ENCODE measurements at places on chromosomes 5 and 9.
A peak's percentile ranks its signal among the peaks of the same experiment; 100 is the strongest.

- no peak for DNase-seq
Measured at GRCh38 chr9:109013679-109014607, 644 bp upstream of the CTNNAL1 start.

DNA sequence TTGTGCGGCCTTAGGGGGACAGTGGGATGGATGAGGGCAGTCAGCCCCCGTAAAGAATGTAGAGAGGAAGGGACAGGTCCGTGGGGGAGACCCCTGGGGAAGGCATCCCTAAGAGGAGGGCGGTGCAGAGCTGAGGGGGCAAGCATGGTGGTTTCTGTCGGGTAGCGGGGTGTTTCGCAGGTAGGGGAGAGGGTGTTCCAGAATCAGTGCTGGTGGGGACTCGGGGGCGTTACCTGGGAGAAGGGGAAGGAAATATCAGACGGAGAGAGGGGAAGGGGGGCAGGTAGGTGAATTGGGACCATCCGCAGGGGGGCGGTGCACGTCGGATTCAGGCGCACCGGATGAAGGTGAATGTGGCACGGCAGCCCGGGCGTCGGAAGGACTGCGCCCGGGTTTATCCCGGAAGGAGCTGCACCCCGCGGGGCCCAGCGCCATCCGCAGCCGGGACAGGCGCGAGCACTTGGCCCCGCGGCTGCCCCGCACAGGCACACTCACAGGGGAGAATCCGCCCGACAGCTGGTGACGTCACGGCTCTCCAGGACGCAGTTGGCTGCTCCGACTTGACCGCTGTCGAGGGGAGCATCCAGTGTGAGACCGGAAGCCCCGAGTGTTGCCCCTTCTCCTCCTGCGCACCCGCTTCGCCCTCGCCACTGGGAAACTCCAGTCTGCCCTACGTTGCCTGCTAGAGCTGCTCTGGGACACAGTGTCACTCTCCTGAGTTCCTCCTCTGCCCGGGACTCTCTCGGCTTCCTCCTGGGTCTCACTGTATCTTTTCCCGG lies 1.3 kb downstream of the CD72 start:
- peak; percentile 35 for DNase-seq

DNA sequence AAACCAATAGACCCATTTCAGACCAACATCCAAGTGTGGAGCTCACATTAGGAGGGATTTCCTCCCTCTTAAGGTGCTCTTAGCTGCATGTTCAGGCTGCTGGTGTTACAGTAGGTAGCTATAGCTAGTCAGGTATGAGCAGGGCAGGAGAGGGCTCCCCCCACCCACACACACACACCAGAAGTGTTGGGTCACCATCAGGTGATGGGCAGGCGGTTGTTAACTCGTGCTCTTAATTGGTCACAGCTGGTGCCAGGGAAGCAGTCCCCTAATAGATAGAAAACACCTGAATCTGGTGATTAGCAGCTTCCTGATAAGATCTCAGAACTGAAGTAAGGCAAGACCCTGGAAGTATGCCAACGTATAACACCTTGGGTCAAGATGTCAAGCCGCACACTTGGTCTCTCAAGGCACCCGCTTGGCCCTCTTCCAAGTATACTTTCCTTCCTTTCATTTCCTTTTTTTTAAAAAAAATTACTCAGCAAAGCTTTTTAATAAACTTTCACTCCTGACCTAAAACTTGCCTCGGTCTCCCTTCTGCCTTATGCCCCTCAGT lies 532.4 kb downstream of the DNAH5 start:
- DNase-seq, result no peak

DNA sequence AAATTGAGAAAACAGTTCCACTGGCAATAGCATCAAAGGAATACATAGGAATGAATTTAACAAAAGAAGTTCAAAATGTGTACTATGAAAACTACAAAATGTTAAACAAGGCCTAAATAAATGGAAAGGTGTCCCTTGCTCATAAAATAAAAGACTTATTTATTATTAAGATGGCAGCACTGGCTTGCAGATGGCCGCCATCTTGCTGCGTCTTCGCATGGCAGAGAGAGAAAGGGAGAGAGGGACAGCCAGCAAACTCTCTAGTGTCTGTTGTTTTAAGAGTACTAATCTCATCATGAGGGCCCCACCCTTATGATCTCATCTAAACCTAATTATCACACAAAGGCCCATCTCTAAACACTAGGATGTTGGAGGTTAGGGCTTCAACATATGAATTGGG lies 47.1 kb downstream of the ABLIM3 start:
- no peak for DNase-seq

DNA sequence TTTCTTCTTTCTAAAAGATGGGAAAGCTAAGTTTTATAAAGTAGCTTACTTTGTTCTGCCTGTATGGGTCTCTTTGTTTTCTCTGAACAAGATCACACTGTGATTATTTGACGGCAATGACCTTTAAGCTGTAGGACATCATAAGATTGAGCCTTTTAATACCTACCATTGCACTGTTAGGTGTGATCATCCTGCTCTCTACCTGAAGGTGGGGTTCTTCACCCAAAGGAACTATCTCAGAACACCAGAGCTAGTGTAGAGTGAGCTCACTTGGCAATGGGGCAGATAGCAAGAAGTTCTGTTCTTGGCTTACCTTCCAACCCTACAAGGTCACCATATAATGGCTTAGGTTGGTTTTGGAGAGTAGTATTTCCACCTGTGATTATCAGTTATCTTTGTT lies 200.2 kb downstream of the SPATA31D1 start:
- no peak for DNase-seq

GRCh38 chr5:178429156-178429468 lies 161.1 kb downstream of the COL23A1 start:
- DNase-seq, result no peak

DNA sequence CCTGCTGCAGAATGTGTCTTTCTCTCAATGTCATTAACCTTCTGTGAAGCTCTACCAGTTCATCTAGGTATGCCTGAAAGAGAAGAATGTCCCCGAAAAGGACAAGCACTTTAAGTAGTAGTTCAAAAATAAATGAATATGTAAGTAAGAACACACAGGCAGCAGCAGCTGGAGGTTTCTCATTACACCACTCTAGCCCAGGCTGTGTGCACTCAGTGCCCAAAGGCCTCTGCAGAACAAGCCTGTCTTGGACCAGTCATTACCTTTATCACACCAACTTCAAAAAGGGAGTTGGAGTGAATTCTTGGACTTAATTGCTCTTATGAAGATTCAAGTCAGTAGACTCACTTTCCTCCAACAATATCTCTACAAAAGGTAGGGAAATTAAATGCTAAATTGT lies 268.8 kb downstream of the MLLT3 start:
- no peak for DNase-seq

DNA sequence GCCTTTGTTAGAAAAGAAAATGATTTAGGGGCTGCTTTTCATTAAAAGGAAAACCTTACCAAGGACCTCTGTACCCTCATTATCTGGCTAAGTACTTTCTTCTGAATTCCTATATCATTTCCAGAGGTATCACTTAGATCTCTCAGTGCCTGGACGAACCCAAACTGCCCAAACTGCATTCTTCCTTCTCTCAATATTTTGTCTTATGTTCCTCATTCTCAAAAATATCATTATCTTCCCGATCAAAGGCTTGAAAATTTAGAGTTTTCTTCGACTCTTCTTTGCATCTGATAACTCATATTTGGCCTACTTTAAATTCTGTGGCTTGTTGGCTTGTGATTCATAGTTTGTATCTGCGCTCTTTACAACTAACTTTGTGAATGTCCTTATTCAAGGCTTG lies 136.7 kb upstream of the TAF11L2 start:
- DNase-seq, result no peak

DNA sequence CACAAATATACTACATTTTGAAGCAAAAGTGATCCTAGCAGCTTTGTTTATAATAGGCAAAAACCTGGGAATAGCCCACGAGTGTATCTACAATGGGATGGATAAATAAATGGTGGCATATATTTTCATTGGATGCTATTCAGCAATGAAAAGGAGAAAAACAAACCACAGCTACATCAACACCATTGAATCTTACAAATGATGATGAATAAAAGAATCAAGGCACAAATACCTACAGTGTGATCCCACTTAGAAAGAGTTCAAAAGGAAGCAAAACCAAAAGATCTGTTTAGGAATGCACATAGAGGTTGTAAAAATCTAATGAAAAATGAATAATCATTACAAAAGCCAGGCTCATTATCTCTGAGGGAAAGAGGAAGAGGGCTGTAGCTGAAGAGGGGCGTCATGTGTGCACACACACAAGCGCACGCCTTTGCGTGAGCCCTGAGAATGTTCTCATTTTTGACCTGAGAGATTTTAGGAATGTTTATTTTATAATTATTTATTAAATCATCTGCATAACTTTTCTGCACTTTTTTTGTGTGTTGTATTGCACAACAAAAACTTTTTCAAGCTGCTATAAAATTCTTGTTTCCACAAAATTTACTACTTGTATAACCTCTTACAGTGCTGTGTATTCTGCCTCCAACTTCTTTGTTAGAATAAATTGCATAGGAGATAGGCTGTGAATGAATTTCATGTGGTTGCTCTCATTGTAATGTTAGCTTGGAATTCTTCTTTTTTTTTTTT lies 5.9 kb upstream of the RHOBTB3 start:
- DNase-seq, result no peak

DNA sequence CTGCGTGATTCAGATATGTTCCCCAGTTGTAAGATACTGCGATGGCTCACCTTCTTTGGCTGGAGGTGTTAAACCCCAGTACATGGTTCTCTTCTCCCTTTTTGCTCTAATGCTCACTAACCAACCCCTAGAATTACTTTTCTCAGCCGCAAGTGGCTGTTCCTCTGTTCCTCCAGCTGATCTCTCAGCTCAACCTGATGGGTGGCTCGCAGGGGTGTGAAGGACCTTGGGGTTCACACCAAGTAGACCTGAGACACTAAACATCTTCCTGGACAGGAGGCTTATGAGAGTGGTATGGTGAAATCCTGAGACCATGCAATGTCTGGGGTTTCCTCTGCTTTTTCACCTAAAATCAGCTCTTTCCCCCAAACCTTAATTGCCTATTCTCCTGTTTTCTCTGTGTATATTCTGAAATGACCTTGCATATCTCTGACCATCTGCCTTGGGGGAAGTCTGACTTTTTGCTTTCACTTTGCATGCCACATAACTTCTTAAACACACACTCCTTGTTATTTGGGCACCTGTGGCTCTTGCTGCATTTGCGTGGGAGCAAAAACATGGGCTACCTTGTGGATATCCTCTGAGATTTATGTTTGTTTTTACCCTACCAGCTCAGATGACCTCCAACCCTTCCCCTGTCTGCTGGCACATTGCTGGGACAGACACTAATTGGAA lies 15.9 kb upstream of the IFNA14 start:
- no peak for DNase-seq

DNA sequence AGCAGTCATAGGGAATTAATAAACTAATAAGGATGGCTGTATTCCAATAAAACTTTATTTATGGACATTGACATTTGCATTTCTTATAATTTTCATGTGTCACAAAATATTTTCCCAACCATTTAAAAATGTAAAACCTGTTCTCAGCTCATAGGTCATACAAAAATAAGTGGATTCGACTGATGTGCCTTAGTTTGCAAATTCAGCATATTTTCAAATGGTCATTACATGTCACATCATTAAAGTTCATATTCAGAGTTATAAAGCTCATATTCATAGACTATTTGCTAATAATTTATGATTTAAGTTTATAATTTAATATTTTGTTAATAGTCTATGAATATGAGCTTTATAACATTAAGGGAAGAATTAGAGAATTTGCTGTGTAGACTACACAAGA lies 166.5 kb downstream of the LPAR1 start:
- DNase-seq, result no peak

- no peak for DNase-seq
Measured at GRCh38 chr5:131482617-131483016, 152.4 kb downstream of the RAPGEF6 start.

- DNase-seq, result no peak
Measured at GRCh38 chr9:68979538-68980314, 34.2 kb downstream of the PRKACG start.

GRCh38 chr5:6478793-6479192 lies 30.1 kb downstream of the UBE2QL1 start:
- no peak for DNase-seq

DNA sequence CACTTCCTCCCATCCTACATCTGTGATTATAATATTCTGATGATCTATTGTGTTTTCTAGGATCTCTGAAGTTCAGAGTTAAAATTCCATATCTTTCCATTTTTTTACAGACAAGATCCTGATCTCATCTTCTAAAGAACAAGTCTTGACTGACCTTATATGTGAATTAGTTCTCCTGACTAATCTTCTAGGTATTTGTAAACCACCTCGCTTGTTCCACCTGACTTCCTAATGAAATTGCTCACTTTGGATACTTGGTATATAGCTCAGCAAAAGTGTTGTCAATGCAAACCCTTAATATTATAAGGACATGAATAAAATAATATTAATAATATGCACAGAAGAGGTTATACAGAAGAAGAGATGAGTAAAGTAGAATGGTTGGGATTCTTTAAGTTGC lies 68.2 kb upstream of the NR4A3 start:
- no peak for DNase-seq

DNA sequence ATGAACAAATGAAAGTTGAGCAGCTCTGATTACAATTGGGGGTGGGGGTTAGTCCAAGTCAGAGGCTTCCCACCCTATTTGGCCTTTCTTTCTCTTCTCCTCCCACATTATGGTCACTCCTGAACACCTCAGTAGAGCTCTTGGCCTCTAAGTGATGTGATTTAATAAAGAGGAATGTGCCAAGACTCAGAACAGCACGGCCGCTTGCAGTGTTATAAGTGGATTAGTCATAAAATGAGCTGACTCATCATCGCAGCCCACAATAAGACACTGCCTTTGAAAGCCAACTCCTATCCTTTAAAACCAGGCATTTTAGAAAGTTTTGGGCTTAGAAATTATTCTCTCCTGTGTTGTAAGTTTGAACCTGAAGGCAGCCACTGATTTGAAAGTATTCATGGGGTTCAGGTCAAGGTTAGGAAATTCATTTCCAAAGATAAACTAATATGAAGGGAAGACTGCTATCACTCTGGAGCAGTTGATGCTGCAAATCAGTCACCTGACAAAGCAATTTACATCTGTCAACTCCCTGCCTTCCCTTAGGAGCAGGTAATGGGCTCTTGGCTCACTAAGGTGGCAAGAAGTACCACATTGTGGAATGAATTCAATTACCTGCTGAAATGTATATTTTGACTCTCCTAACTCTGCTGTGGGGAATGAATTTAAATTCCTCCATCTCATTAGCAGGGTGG lies 283.6 kb upstream of the NMUR2 start:
- DNase-seq, result no peak

- no peak for DNase-seq
Measured at GRCh38 chr9:100277166-100277979, 75.4 kb downstream of the TEX10 start.

- no peak for DNase-seq
Measured at GRCh38 chr9:89744255-89744648, 139.4 kb downstream of the GADD45G start.

GRCh38 chr5:36414869-36415282 lies 113.2 kb upstream of the RANBP3L start:
- DNase-seq, result peak; percentile 14
